CD4-positive, alpha-beta T cell (primary cell): ENCODE measurements at places on chromosomes 12 and 14. TPM values are rescaled to one million over a fixed set of nuclear protein-coding genes. Genes with fewer than 3 reads are reported as not detected.

DNA sequence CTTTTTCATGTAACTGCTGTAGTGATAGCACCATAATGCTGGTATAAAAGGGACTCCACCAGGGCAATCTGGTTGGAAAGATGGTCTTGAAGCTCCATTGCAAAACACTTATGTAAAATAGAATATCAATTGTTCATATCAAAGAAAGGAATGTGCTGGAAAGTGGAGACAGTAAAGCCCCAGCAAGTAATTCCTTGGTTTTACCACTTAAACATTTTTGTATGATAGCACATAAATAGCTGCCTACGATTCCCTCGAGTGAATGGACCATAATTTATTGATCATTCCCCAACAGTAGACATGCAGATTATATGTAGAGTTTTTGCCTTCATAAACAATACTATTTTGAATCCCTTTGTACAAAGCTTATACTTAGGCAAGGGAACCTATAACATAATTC lies 275.4 kb downstream of the PAWR start:
- no peak for DNase-seq

DNA sequence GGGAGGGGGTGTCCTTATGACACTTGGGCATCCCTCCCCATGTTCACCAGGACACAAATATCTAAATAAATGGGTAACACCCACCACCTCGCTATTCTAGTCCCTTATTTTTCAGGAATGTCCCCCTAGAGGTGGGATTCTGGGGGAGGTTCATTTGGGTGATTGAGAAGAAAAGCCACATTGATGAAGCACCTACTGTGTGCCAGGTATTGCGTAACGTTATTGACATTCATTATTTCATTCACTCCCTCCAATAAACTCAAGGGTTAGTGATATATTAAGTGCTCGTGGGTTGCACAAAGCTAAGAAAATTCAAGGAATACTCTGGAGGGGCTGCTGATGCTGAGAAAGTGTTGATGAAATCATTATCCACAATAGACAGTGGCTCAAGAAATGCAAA lies 92.5 kb upstream of the NOS1 start:
- no peak for DNase-seq

GRCh38 chr12:89101440-89101839 lies 250.9 kb downstream of the DUSP6 start:
- DNase-seq: no peak

GRCh38 chr12:128682548-128683275 lies 141.0 kb downstream of the SLC15A4 start:
- DNase-seq: no peak

DNA sequence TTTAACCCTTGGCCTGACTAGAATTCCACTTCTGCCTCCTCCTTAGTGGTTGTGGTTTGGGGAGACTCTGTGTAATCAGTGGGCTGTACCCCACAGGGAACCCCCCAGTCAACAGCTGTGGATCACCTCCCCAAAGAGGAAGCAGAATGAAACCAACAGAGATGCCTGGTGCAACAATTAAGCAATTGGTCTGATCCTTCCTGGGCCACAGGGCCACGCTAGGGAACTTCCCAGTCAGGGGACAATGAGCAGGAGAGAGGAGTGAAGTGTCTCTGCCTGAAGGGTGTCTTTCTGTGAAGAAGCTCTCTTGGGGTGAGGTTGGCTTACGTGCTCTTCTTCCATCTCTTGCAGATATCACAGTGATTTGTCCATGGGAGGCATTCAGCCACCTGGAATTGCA lies 8.2 kb downstream of the PDE6H start:
- DNase-seq: no peak

GRCh38 chr14:77989441-77989991 lies 180.7 kb upstream of the NRXN3 start:
- DNase-seq: no peak

GRCh38 chr12:79685068-79685467 lies 5.7 kb downstream of the PAWR start:
- DNase-seq: no peak

GRCh38 chr14:81222691-81223090 lies 1.9 kb upstream of the GTF2A1 start:
- DNase-seq: no peak

The FOXM1 gene
- 0.80 TPM for total RNA-seq

GRCh38 chr12:77725611-77726010 lies 105.1 kb upstream of the NAV3 start:
- no peak for DNase-seq

The IL31 gene
- not detected for total RNA-seq

The SPIC gene
- not detected for total RNA-seq

GRCh38 chr14:75854111-75854799 lies 127.5 kb downstream of the TGFB3 start:
- no peak for DNase-seq

The ATXN3 gene
- 21.5 TPM for total RNA-seq

DNA sequence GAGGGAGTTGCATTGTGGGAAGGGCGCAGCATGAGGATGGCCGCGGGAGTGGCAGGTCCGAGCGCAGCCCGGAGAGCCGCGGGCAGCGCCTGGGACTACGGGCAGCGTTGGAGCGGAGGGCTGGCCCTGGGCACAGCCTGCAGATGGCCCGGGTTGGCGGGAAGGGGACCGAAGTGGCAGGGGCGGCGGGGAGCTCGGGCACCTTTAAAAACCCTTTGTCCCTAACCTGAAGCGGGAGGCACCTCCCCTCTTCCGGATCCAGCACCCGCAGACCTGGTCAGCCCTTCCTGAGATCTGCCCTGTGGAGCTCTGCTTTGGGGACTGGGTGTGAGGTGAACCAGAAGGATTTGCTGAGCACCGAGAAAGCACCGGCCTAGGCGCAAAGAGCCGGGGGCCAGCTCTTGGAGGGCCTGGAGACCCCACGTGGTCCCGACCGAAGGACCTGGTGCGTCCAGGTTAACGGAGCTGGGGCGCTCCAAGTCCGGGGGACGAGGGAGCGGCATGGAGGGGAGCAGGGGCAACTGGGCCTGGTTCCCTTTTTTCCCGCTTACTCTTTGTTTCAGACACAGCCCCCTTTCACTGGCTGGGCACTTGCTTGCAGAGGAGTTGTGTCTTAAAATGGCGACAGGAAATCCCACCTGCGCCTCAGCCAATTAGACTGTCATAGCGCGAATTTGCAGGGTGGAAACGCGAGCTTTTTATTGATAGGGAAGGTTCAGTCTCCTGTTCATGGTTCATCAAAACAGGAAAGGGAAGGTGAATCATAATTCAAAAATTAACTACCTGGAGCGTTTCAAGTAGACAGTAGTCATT lies 792 bp upstream of the SLC38A1 start:
- DNase-seq: peak; percentile 82

DNA sequence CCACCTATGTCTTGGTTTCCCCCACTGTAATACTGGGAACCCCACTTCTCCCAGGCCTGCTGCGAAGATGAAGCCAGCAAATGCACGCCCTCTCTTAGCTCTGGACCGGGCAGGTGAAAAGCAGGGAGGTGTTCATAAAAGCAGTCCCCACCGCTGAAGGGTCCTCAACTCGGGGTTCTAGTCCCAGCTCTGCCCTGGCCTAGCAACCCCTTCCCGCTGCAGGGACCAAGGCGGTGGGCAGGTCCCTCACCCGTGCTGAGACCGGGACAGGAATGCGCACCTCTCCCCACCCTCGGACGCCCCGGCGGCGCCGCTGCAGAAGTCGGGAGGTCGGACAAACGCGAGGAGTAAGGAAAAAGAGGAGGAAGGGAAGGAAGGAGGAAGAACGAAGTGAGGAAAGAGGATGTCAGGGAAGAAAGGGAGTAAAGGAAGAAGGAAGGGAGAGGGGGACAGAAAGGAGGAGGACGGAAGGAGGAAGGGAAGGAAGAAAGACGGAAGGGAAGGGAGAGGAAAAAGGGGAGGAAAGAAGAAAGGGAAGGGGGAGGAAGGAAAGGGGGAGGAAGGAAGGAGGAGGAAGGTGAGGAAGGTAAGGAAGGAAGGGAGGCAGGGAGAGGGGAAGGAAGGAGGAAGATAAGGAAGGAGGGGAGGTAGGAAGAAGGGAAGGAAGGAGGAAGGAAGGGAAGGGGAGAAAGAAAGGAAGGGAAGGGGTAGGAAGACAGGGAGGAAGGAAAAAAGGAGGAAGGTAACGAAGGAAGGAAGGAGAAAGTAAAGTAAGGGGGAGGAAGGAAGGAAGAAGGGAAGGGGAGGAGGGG lies 701 bp downstream of the SPRING1 start:
- DNase-seq: no peak

- DNase-seq: no peak
Observed at GRCh38 chr14:102580550-102581110, 11.8 kb upstream of the RCOR1 start.

DNA sequence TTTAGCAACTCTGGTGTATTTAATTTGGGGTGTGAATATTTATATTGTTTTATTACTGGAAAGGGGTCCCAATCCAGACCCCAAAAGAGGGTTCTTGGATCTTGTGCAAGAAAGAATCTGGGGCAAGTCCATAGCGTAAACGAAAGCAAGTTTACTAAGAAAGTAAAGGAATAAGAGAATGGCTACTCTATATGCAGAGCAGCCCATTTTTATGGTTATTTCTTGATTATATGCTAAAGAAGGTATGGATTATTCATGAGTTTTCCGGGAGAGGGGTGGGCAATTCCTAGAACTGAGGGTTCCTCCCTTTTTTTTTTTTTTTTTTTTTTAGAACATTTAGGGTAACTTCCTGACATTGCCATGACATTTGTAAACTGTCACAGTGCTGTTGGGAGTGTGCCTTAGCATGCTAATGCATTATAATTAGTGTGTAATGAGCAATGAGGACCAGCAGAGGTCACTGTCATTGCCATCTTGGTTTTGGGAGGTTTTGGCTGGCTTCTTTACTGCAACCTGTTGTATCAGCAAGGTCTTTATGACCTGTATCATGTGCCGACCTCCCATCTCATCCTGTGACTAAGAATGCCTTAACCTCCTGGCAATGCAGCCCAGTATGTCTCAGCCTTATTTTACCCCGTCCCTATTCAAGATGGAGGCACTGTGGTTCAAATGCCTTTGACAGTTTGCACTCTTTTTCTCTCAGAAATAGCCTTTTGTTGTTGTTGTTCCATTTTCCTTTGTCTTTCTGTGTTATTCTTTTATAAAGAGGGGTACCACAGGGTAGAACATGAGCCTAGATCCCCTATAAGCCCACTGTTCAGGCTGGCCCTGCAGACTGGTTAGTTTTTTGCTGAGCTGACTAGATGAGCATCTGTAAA lies 75.5 kb upstream of the DCD start:
- DNase-seq: no peak

DNA sequence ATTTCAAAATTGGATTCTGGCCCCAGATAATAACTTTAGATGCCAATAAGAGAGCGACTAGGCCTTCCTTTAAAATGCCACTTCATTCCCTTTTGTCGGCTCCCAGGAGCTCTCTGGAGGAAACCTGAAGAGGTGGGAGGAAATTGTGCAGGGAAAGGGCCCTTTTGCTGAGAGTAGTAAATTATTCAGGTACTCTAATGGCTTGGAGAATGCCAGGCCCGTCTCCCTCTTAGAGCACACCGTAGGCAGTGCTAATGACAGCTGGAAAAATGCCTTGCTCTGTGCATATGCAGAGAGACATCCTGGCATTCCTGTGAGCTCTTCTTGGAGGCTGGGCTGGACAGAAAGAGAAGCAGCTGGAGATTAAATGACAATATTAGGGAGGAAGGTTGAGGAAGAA lies 115.0 kb upstream of the RPH3A start:
- no peak for DNase-seq
